ENCODE measurements at places on chromosomes 6 and 20.

DNA sequence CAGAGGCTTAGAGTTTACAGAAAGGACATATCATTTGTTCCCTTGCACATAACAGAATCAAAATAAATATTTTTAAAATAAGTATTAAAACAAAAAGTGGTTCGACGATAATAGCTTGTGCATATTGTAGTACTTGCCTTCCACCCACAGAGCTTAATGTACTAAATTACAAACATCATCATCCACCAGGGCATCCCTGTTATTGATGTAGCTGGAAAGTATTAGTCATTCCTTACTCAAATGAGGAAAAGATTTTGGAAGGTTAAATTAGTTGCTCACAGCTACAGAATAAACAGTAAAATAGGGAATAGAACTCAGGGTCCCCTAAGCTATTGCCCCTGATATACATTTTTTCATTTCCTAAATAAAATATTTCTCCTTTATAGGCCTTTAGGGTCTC lies 150.3 kb downstream of the PTPRK start:
- peak; percentile 70 for DNase-seq

- no peak for DNase-seq
Observed at GRCh38 chr6:21037453-21037852, 503.2 kb downstream of the CDKAL1 start.

DNA sequence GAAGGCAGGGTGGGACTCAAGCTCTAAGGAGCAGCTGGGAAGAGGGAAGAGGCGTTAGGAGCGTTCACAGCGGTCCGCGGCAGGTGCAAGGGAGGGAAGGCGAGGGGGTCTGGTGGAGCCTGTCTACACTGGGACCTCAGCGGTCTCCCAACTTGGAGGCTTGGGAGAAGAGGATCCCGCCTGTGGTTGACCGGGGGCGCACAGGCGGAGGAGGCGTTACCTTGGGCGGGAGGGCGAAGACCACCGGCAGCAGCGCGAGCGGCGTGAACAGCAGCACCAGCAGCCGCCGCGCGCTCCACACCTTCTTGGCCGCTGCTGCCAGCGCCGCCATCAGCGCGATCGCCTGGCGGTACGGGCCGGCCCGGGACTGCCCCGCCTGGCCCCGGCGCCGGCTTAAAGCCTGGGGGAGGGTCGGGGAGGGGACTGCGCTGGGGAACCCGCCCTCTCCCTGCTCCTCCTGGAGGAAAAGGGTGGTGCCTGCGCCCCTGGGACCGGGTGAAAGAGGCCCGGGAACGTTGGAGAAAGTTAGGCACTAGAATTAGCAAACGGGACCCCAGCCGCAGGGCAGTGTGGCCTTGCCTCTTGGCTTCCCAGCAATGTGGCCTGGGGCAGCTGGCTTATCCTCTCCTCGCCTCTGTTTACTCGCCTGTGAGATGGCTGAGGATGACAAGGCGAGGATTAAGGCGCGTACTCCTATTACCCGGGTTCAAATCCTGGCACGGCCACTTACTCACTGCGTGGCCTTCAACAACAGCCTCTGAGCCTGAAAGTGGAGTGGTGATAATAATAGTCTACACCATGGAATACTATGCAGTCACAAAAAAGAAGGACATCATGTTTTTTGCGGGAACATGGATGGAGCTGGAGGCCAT lies at the start of gene SLC13A3:
SLC13A3 (minus strand) TSS at position 369 of the 872 bp plus-strand sequence; CDS start at position 331, 38 bp downstream.
- no peak for DNase-seq

DNA sequence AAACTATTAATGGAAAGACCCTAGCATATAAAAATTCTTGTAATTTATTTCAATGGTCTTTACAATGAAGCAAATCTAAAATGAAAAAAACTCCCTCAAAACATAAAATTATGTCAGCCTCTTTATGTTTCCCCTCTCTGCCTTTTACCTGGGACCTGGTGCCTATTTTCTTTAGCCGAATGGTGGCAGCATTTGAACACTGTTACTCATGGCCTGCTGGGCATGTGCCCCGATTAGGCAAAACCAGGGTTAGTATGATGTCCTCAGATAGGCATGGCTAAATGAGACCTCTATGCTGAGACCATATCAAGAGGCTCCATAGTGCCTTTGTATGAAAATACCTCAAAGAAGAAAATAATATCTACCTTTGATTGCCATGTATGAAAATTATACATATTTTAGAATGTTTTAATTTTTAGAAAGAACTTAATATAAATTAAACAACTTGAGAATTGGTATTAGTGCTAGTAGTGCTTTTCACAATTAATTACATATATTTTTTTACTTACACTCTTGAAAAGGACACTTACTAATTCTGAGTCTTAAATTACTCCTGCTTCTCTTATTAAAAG lies 22.5 kb upstream of the C6orf58 start:
- peak; percentile 31 for DNase-seq

DNA sequence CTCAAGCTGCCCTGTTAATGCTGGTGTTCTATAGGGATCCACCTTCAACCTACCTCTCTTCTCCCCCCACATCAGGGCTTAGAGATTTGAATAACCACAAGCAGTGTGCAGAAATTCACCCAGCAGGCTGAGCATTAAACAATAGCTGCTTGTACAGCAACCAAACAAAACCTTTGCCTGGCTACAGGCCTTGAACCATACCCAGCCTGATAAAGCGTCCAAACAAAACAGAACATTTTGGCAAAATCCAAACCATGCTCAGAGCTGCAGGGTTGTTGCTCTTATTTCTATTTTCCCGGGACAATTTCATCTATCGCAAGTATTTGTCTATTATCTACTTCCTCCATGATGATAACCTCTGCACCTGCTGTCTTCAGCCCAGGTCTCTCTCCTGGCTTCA lies 142.3 kb downstream of the UNC5CL start:
- DNase-seq, result no peak

GRCh38 chr6:85669735-85670194 lies 27.1 kb upstream of the SYNCRIP start:
- peak; percentile 71 for DNase-seq

DNA sequence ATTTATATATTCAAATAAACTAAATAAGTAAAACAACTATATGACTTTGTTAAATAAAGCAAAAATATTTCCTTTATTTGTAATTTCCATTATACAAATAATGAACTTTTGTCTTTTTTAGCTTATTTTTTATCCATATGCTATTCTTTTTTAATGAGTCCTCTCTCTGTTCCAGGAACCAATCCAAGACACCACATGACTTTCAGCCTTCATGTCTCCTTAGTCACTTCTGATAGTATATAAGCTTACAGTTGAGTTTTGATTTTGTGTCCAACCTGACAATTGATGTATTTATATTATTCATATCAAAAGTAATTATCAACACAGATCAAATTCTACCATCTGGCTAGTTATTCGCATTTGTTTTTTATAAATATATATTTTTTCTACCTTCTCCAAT lies 582.3 kb upstream of the GJE1 start:
- DNase-seq, result no peak

DNA sequence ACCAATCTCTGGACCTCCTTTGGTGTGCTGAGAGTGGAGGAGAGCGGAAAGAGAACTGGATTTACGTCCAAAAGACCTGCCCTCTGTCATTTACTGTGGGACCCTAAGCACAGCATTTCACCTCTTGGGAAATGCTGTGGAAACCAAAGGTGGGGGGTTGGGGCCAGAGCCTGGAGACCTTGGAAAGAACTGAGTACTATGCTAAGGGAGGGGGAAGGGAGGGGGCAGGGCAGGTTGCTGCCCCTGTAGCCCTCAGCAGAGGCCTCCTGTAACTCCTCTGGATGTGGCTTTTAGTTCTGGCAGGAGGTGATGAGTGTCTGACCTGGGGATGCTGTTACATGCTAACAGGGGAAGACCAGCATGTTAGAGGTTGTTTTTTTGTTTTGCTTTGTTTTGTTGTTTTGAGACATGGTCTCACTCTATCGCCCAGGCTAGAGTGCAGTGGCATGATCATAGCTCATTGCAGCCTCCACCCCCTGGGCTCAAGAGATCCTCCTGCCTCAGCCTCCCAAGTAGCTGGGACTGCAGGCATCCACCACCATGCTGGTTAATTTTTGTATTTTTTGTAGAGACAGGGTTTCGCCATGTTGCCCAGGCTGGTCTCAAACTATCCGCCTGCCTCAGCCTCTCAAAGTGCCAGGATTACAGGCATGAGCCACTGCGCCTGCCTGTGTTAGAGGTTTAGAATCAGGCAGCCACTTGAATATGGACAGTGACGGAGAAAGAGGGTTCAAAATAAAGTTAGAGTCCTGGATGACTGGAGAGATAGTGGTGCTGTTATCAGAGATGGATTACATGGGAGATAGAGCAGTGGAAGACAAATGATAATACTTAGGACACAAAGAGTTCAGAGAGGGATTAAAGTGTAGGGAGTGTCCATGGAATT lies 18.4 kb upstream of the PARD6B start:
- no peak for DNase-seq

DNA sequence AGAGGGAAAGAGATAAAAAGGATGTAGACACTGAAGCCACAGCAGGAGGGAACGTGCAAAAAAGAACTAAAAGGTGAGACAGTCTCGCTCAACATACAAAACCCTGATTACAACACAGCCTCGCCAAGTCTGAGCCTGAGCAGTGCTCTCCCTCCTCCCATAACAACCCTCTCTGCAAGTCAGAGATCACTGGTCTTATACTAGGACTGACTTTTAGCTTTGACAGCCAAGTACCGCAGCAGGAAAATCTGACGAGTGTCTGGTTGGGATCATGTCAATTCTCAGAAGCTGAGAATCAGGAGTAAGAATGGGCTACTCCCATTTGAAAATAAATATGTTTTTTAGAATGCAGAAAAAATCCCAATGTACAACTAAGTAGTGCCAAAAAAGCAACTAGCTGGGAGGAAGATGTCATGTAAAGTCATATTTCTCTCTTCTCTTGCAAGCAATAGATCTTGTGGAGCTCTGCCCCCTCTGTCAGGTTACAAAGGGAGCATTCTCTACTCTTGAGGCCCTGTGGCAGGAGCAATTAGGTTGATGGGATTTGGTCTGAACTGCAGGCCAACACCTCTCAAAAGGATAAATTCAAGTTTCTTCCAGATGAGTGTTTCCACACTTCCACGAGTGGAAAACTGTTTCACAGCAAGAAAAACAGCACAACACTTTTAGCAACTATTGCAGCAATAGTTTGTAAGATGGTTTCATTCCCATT lies 118.9 kb upstream of the COL21A1 start:
- DNase-seq, result no peak

GRCh38 chr6:147106759-147107401 lies 97.3 kb upstream of the STXBP5 start:
- peak; percentile 23 for DNase-seq

- no peak for DNase-seq
Observed at GRCh38 chr20:399182-399707, 8.9 kb upstream of the RBCK1 start.

- DNase-seq, result no peak
Observed at GRCh38 chr20:21517566-21518277, 3.9 kb upstream of the NKX2-2 start.

GRCh38 chr6:142820338-142821051 lies 124.5 kb downstream of the HIVEP2 start:
- DNase-seq, result no peak

- no peak for DNase-seq
Observed at GRCh38 chr6:12065321-12066140, 53.4 kb downstream of the HIVEP1 start.

- DNase-seq, result no peak
Observed at GRCh38 chr6:152148412-152148811, 340.9 kb downstream of the ESR1 start.

DNA sequence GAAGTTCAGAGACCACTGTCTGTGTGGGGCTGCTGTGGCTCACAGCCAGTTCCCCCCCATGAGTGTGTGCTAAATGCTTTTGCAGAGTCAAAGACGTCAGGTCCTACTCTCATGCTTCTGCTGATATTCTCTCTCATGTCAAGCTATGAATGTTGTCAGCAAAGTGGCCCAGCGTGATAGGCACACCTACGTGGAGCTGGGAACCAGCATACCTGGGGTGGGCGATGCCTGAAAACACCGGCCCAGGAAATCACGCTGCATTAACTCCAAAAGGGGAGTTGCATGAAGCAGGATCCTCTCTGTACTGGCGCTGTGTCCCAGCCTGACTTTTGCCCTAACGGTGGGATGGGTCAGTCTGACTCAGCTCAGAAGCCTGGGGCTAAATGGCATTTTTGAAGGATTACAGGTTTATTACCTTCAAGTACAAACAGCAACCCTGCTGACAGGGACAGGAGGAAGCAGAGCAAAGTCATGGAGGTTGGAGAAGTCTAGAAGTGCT lies 9.0 kb upstream of the MRPS10 start:
- peak; percentile 98 for DNase-seq

GRCh38 chr6:158775832-158776231 lies 43.3 kb downstream of the EZR start:
- no peak for DNase-seq

- DNase-seq, result peak; percentile 31
Observed at GRCh38 chr6:81838031-81838430, 85.5 kb upstream of the TENT5A start.

DNA sequence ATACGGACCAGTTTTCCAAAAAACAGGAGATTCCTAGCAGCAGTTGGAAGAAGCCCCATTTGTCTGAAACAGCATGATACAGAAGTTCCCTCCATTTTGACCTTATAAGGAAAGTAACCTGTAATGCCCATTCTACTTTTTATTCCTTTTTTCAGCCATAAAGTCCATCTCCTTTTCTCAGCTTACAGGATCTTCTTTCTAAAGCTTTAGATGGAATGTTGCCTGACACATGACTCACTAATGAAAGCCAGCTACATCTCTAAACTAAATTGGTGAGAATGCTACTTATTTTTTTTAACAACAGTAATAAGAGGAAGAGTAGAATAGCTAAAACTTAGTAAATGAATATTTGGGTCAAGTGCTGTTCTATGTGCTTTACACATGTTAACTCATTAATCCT lies 234.1 kb downstream of the CDH26 start:
- DNase-seq, result no peak

DNA sequence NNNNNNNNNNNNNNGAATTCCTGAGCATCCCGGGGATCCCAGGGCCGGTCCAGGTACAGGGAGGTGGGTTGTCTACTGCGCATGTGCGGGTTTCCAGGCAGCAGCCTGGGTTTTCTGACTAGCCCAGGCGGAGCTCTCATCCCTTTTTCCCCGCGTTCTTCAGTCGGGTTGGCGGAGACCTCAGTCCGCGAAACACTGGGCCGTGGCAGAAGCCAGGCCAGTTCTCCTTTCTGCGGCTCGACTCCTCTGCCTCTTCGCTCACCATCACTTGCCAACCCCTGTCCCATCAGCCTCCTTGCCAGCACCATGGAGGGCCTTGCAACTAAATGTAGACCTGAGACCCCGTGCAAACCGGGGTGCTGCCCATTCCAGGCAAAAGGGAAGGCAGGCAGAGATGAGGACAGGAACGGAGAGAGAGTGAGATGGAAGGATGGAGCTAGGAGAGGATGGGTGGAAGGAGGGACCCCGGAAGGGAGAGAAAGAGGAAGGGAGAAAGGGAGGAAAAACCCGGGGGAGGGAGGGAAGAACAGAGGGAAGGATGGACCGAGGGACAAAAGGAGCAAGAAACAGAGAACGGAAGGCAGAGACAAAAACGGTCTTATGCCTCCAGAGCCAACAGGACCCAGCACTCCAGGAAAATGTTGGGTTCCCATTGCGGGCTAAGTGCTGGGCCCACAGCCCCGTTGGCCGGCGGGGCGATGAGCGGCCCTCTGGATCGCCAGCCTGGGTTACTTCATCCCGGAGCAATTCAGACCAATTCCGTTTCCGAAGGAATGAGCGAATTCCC lies 445.4 kb upstream of the DEFB115 start:
- no peak for DNase-seq
